Activated T-cell treated with anti-CD3 and anti-CD28 coated beads for 24 hours (primary cell): ENCODE measurements at places on chromosomes 1 and 21.

GRCh38 chr1:44826375-44827196, 16.5 kb downstream of the PTCH2 start:
- no peak for DNase-seq

- DNase-seq = no peak
Observed at GRCh38 chr1:193545171-193545570, 358.8 kb upstream of the B3GALT2 start.

DNA sequence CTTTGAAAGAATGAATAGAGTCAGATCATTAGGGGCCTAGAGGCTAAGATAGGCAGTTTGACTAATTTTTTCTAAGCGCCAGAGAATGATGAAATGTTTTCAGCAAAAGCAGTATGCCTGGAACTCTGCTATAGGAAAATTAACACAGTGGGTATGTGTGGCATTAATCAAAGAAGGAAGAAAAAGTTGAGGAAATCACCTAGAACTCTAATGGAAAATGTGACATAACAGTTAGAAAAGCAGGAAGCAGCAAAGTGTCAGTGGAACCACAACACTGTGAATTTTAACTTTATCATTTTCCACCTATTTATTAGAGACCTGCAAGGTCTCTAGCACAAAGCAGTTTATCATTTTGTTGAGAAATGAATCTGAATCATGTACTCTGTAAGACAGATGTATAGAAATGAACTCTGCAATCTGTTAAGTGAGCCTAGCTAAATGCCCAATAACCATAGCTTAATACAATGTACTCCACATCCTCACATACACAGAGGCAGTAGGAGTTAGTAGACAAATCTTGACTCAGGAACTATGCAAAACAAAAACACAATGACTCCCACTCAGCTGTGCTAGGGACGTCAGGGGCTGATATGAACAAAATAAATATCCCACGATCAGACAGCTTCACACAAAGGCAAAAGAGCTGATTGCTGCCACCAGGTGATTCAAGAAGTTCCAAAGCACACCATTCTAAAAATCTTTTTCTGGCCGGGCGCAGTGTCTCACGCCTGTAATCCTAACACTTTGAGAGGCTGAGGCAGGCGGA, 500.7 kb upstream of the NFIA start:
- no peak for DNase-seq

DNA sequence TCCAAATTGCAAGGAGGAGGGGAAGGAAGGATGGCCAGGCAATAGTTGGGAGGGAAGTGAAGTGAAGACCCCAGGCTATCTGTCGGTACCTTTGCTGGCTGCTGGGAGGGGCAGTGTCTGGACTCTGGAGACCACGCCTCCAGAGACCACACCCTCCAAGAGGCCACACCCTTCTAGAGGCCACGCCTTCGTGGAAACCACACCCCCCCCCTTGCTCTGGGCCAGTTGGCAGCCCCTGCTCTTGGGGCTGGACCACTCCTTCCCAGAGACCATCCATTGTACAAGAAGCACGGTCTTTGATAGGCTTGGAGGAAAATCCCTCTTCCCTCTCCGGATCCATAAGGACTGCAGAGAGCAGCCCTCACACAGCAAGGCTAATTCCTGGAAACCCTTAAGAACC, 73.1 kb downstream of the RYR2 start:
- no peak for DNase-seq

- DNase-seq = no peak
Observed at GRCh38 chr1:1862905-1863547, 27.9 kb downstream of the GNB1 start.
